ENCODE measurements at places on chromosomes 2 and 18.

DNA sequence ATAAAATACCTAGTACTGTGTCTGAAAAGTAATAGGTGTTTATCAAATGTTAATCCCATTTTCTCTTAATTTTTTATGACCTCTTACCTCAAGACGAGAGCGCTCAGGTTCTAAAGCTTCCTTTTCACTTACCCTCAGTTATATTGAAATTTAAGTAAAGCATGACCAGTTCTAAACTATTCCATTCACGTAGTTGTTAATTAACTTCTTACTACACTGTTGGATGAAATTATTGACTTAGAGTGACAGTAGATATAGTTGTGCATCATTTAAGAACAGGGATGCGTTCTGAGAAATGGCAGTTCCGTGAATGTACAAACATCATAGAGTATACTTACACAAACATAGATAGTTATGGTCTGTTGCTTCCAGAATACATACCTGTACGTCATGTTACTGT is 20.1 kb upstream of the HTR2B start:
- no peak for DNase-seq

GRCh38 chr2:126634273-126634861 is 21.6 kb upstream of the GYPC start:
- DNase-seq: peak; percentile 43

DNA sequence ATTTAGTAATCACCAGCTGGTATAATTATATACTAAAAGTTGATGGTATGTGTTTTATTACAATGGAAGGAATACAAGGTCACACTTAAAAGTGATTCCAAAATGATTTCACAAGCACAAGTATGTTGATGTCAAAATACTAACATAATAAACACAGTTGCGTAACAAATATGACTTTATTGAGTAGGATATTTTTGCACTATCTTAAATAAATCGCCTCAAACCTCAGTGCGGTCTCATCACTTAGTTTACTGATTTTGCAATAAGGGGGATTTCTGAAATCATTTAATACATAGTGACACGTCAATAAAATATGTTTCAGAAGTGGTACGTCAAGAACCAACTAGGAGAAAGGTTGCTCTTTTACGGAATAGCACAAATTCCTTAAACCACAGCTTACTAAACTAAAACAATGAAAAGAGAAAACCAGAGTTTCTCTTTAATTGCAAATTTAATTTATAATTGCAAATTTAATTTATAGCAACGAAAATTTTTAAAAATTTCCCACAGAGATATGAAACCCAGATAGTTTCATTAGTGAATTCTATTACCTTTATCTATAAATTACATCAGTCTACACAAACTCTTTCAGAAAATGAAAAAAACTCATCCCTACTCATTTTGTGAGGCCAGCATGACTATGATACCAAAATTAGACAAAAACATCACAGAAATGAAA is 304.0 kb upstream of the REG3G start:
- DNase-seq: no peak

DNA sequence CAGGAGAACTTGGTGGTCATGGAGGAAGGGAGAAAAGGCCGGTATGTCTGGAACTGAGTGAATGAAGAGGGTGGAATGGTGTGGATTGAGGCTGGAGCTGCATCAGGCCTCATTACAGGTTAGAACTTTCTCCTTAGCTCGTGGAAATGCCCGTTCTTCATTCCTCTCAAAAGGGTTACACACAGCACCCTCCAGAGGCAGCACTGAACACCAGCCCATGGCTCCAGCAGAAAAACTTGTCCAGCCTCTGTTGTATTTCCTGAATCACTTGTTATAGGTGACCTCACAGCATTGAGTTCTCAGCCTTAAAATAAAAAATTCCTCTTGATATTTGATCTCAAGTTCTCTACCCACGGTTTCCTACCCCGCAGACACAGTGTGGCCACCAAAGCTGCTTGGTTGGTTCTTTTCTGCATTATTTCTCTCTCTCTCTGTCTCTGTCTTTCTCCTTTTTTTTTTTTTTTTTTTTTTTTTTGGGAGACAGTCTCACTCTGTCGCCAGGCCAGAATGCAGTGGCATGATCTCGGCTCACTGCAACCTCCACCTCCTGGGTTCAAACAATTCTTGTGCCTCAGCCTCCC is 89.6 kb downstream of the ITGB1BP1 start:
- DNase-seq: peak; percentile 36

GRCh38 chr2:37262522-37262921 is 31.1 kb downstream of the NDUFAF7 start:
- DNase-seq: no peak

DNA sequence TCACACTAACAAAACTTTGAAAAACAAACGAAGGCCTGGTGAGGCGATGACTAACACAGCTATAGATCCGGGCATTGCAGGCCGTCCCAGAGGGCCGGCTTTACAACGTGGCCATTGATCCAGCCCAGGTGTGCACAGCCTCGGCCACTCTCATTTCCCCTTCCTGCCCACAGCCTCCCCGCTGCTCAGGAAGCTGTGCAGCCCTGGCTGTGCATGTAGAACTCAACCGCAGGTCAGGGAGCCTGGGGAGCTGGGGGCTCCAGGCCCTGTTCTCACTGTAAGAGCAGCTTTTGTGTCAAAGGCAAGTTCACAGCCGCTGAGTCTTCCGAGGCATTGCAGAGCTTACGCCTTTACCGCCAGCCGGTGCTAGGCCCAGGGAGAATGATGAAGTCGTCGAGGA is 87.2 kb downstream of the LONRF2 start:
- DNase-seq: peak; percentile 17

DNA sequence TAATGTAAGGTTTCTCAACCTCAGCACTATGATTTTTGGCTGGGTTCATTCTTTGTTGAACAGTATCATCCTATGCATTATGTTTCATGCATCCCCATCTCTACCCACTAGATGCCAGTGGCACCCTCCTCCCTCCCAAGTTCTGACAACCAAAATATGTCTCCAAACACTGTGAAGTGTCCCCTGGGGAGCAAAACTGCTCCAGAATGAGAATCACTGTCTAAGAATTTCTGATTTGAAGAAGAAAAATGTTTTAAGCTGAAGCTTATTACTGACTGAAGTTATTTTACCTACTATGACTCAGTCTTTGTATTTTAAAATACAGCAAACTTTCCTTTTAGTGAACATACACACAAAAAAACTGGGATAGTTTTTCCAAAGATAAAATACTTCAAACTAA is 3.4 kb downstream of the THADA start:
- DNase-seq: no peak

GRCh38 chr2:115483666-115484065 is 1041.2 kb downstream of the DPP10 start:
- no peak for DNase-seq

GRCh38 chr2:1487758-1488157 is 74.5 kb downstream of the TPO start:
- no peak for DNase-seq

DNA sequence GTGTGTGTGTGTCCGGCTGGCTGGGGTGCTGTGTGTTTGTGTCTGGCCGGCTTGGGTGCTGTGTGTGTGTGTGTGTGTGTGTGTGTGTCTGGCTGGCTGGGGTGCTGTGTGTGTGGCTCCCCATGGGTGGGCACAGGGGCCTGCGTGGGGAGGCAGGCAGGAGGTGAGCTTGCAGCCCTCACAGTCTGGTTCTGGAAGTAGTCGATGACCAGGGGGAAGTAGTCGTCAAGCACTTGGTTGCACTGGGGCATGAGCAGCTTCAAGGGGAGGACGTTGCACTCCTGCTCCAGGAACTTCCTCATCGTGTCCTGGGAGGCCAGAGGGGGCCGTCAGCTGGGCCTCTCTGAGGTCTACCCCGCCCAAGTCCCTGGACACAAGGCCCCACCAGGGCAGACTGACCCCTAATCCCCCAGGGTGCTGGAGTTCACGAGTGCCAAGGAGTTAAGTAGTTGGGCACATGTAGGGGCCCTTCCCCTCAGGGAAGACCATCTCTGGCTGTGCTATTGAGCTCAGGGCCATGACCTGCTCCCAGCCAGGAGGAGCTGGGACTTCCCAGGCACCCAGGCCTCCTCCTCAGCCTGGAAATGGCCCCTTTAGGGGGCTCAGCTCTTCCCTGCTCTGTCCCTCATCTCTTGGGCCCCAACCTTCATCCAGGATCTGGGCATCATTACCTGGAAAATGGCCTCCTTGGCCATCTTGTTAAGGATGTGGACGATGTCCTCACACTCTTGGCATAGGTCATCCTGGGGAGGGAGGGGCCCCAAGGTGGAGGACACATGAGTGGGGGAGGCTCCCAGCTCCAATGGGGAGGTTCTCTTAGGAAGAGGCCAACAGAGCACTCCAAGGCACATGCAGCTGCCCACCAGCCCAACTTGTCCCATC is 1.3 kb downstream of the SFTPB start:
- no peak for DNase-seq

GRCh38 chr2:3323360-3324035 is 54.1 kb downstream of the EIPR1 start:
- DNase-seq: no peak

DNA sequence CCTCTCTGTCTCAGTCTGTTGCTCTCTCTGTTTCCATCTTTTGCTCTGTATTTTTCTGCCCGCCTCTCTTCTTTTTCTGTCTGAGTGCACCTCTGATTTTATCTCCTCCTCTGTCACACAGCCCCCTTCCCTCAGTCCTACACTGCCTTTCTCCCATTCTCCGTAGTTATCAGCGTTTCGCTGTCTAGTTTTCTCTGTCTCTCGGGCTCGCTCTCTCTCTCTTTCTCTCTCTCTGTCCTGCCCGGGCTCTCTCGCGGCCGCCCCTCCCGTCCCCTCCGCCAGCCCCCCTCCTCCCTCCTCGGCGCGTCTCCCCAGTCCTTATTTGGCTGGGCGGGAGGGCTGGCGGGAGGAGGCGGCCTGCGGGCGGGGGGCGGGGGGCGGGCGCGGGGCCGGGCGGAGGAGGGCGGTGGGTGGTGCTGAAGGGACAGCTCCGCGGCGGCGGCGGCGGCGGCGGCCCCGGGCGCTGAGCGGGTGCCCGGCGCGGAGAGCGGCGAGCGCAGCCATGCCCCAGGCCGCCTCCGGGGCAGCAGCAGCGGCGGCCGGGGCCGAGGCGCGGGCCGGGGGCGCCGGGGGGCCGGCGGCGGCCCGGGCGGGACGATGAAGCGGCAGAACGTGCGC is at the start of gene KCNK3:
Gene KCNK3, plus strand, starts transcription at position 444 of the 618 bp plus-strand sequence. Its CDS starts 154 bp downstream, at position 598.
- DNase-seq: peak; percentile 59

DNA sequence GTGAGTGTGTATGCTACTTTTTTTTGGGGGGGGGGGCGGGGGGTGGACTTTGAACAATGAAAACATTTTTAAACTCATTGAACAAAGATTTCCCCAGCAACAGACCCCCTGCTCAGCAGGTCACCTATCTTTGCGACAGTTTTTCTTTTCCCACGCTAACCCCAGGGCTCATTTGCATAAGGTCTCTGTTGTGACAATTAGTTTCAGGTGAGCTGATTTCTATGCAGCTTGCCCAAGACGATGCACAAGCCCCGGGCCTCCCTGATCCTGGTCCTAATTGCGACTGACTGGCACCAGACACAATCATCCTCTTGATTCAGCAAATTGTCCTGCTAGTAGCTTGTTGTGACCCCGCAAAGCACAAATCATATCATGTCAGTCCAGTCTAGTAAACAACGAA is 40.3 kb downstream of the ZEB2 start:
- no peak for DNase-seq

DNA sequence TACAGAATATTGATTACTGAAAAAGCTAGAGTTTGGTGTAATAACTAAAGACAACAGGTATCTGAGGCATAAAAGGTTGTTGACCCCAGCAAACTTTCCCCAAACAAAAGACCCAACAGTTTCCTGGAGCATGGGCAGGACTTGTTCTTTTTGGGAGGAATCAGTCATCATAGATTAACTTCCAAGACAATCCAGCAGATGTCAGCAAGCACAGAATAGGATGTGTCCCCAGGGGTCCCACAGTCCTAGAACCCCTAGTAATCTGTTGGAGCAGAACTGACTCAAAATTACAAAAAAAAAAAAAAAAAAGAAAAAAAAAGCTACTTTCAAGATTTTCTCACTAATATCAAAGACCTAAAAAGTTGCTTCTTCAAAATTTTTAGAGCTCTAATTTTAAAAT is 564.7 kb upstream of the SLC39A10 start:
- DNase-seq: no peak

DNA sequence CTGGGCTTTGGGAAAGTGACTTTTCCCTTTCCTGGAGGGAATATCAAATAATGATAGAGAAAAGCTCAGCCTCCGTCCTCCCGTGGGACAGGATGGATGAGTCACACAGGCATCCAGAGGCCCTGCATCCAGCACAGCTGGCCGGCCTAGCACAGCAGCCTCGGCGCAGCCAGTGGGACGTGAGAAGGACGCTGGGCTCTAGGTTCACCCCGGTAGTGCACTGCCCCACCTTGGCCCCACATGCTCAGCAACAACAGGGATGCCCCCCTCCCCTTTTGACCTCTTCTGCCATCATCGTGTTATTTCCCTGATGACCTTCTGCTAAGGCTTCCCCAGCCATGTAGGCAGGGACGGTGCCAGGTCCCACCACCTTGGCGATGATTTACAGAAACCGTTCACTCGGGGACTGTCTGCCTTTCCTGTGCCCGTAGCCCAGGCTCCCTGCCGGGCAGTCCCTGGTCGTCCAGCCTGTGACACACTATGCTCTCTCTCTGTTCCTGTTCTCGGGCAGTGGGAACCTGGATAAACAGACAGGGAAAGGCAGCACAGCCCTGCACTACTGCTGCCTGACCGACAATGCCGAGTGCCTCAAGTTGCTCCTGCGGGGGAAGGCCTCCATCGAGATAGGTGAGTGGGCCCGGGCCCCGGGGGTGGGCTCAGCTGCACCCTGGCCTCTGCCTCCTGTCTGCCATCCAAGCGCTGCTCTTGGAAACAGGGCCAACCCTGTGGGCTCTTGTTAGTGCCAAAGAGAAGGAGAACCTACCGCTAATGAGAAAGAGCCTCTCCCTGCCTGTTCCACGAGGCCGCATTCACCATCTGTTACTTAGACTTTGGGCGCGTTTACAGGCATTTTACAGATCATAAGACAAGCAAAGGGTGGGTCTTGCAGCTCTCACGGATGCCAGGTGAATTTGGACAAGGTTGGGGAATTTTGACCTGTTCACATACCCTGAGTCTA is 44.6 kb downstream of the ITGB1BP1 start:
- DNase-seq: no peak

GRCh38 chr2:233168445-233168844 is 83.0 kb upstream of the ATG16L1 start:
- no peak for DNase-seq

GRCh38 chr2:173998386-173998785 is 33.2 kb upstream of the SP3 start:
- DNase-seq: no peak

- no peak for DNase-seq
These were observed 247.4 kb upstream of the COL3A1 start for GRCh38 chr2:188726626-188727247.

GRCh38 chr2:105895990-105896764 is 151.5 kb downstream of the NCK2 start:
- no peak for DNase-seq

DNA sequence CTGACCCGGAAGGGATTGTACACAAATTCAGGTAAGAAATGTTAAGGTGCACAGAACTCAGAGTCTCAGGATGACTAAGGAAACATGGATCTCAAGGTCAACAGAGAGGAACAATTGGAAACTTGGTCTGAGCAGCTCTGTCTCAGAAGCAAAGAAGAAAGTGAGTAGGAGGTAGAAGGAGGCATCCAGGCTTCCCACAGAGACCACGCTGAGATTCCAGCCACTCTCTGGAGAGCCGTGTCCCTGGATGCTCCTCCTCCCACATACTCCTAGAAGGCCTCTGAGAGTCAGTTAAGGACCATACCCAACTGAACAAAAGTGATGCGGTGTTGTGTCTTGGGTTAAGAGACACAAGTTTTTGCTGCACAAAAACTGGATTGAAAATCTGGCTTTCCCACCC is 8.6 kb upstream of the PLB1 start:
- DNase-seq: no peak

All from activated CD4-positive, alpha-beta T cell treated with anti-CD3 and anti-CD28 coated beads for 48 hours (primary cell).